ENCODE measurements at places on chromosomes 16 and 17.

GRCh38 chr17:79595921-79596320 is 14.9 kb downstream of the RBFOX3 start:
- no peak for DNase-seq

GRCh38 chr17:29444589-29444988 is 54.4 kb downstream of the TAOK1 start:
- DNase-seq, result no peak

- DNase-seq, result no peak
Measured at GRCh38 chr17:38442548-38442947, 14.3 kb downstream of the ARHGAP23 start.

DNA sequence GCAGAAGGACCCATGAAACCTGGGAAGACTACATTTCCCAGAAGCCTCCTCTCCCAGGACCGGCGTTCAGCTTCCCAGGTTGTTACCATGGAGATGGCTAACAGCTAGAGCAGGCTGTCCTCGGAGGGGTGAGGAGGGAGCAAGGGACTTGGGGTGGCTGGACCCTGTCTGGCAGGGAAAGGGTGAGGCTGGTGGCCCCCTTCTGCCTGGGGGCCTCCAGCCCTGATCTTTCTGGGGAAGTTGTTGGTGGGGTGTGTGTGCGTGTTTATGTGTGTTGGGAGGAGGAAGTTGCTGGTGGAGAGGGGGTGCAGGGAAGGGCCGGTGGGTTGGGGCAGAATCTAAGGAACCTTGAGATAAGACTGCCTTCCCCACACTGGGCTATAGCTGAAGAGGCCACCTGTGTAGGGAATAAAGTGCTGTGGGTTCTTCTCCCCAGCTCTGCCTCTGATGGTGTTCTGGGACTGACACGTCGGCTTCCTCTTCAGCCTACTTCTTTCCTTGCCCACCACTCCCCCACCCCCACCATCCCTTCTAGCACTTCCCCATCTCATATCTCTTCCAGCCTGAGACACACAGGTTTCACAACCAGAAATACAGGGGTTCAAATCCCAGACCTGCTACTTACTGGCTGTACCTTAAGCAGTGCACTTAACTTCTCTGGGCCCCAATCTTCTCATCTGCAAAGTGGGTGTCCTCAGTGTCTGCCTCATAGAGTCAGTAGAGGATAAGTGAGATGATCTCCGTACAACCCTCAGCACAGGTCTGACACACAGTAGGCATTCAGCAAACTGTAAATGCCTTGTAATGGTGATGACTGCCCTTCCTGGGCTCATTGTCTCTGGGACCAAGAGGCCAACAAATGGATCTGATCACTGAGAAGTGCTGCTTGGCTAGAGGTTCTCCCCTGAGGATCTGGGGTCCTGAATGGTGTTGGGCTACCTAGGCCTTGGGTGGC is at the start of gene DRC7:
Gene DRC7, plus strand, starts transcription at position 82 of the 955 bp plus-strand sequence. CDS start 3,144 bp downstream, outside the sequence.
- DNase-seq, result peak; percentile 30

GRCh38 chr17:39617100-39617445 is 9.4 kb upstream of the NEUROD2 start:
- no peak for DNase-seq

DNA sequence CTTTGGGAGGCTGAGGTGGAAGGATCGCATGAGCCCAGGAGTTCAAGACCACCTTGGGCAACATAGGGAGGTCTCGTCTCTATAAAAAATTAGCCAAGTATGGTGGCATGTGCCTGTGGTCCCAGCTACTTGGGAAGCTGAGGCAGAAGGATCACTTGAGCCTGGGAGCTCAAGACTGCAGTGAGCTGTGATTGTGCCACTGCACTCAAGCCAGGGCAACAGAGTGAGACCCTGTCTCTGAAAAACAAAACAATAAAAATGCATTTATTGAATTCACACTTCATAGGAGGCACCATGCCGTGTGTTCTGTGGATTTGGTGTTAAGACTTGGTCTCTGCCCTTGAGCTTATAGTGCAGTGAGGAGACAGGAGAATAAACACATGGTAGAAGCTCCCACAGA is 2.4 kb downstream of the TBC1D24 start:
- no peak for DNase-seq
